ENCODE measurements at places on chromosomes 6 and 20.

DNA sequence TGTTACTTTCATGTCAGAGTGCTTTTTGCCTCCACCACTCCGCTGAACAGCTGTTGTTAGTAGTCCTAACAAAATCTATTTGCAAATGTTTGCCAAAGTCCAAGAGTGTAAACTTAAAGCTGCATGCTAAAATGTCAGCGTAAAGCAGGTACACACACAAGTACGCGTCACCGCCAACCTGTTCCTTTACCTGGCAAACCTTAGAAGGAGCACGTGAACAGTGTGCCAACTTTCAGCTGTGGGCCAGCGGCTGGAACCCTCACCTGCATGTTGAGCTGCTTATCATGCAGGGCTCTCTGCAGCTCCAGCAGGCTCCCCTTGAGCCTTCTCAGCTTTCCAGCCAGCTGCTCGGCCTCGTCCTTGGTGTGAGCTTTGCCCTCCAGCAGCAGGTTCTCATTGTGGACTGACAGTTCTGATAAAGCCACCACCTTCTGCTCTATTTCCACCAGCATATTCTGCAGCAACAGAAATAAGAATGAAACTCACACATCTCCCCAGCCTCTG is 359.3 kb downstream of the SYNE1 start:
- DNase-seq, result no peak

DNA sequence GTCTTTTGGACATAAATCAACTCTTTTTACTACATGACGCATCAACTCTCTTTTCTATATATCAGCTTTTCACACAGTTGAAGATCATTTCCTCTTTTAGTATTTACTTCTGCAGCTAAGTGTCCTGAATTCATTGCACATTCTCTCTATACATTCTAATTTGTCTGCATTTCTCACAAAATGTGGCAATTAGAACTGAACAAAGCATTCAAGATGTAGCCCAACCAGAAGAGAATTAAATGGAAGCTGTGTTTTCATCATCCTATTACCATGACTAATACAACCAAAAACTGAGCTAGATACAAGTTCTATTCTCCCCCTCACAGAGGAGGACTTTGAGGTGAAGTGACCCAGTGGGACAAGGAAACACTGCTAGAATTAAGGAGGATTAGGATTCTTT is 86.9 kb downstream of the PLCG1 start:
- no peak for DNase-seq

- no peak for DNase-seq
Measured at GRCh38 chr6:73418081-73418741, 23.6 kb downstream of the DDX43 start.

- no peak for DNase-seq
Measured at GRCh38 chr6:5174244-5174643, 86.5 kb downstream of the LYRM4 start.

DNA sequence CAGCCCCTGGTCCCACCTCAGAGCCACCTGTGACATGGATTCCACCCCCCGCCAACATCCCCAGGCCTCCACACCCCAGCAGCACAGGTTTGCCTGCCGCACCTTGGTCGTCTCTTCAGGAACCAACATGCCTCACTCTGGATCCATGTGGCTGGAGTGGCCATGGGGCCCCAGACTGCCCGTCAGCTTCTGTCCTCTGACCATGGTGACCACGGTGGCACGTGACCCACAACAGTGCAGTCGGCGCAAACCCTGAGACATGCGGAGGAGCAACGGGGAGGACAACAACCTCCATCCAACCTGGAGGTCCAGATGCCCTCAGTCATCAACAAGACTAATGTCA is 85.6 kb downstream of the ANKRD60 start:
- no peak for DNase-seq

DNA sequence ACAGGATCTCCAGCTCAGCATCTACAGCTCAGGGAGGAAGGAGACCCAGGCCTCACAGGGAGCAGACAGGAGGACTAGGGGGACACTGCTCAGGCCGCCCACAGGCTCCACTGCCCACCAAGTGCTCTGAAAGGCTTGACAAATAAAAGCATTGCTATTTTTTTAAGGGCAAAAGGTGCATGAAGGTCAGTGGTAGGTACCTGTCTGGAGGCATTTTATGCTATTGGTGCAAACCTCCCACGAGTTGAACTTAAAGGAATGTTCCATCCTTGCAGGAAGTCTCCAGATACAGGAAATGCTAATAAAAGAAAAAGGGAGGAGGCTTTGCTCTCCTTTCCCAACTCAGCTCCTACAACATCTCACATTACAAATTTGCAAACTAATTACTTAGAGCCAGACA is 228.1 kb downstream of the FOXC1 start:
- DNase-seq, result no peak

GRCh38 chr20:36827541-36828279 is 48.2 kb upstream of the TLDC2 start:
- no peak for DNase-seq

DNA sequence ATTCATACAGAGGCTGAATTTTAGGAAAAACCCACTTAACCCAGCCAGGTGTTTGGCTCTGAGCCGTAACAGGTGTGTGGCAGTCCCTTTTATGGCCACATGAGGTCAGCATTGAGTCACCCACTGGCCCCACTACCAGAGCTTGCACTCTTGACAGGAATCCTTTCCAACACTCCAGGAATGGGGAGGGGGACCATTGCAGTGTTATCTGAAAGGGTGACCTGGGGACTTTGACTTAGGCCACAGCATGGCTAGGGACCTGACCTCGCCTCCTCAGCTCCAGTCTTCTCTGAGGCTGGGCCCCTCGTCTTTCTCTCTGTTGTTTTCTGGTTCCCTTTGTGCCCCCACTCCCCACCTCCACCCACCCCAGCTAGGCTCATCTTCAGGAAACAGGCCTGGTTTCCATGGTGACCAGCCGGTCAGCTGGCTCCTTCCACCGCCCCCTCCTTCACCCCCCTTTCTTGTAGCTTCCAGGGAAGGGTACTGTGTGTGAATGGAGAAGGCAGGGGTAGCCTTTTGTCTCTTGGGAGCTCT is 2.1 kb upstream of the TMEM151B start:
- DNase-seq, result peak; percentile 64

GRCh38 chr6:73704260-73704659 is 8.3 kb downstream of the CD109 start:
- no peak for DNase-seq

DNA sequence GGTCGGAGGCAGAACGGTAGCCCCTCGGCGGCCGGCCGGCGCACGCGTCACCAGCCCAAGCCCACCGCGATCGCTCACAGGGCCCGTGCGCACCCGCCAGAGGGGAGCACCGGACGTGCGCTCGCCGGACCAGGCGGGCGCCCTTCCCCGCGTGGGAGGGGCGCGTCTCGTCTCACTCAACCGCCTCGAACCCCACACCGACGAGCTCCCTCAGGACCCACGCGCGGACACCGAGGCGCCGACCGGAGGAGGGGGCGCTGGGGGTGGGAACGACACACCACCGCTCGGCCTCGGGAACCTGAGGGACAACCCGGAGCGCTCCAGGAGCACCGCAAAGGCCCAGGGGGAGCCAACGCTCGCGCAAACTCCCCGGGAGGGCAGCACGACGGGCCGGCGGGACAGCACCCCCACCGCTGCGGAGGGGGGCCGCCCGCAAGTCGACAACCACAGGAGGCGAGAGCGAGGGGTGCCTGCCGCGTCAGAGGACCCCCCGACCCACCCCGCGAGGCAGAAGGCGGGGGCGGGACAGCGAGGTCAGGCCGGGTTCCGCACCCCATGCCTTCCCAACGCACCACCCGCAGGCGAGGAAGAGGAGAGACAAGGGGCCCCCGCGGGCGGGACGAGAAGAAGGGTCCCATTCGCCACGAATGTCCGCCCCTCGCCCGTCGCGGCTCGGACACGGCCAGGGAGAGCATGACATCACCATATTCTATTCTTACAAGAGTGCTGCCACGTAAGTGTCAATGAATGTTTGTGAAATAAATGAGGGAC is 512.7 kb upstream of the ZNF337 start:
- no peak for DNase-seq

DNA sequence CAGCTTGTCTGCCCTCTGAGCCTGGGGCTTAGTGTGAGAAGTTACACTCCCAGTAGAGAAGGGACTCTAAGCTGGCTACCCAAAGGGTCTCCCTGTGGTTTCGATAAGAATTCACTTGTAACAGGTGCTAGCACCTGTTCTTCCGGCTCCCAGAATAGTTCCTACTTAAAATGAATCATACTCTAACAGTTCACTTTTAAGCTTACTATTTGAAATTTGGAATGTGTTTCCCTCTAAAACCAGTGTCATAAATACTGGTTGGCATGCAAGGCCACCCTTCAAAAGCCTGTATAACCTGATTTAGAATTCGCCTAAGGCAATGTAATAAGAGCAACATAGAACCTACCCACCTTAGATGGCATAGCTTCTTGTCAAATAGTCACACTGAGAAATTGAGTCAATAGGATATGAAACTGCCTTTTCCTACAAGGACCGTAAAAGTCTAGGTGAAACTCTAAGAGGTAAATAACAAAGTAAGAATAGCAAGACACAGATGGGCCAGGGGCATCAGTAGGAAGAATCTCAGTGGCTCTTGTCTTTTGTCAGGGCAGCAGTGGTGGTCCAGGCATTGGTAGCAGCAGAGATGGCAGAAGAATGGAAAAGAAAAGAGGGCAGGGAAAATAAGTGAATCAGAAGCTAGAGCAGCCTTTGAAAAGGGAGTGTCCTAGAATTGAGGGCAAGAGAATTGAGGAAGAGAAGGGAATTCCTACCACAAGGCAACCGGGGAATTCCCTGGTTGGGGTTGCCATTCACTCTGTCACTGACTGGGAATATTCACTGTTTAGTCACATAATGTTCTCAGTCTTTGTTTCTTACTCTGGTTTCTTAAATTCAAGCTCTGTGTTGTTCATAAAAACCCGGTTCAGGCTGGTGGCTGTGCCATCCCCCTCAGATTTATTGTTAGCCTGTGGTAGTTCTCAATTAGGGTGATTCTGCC is 91.5 kb downstream of the HIVEP2 start:
- DNase-seq, result no peak

- DNase-seq, result no peak
Measured at GRCh38 chr6:110329348-110329713, 28.8 kb downstream of the METTL24 start.

- DNase-seq, result no peak
Measured at GRCh38 chr6:4510906-4511640, 265.1 kb upstream of the CDYL start.

DNA sequence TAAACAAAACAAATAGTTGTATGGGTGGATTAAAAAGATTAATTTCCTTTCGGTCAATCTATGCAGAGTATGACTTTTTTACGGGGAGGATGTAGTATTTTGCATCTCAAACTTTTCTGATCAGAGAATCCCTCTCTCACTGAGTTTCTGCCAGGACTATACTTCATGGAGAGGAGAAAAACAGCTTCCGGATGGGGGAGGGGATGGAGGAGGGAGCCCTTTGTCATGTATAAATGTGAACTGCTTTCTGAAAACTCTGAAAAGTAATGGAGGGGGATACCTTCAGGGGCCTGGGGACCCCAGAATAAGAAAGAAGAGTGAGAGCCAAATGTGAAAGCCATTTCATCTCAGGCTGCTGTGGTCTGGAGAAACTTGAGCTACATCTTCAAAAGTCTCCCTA is 173.1 kb upstream of the KCNK16 start:
- no peak for DNase-seq

DNA sequence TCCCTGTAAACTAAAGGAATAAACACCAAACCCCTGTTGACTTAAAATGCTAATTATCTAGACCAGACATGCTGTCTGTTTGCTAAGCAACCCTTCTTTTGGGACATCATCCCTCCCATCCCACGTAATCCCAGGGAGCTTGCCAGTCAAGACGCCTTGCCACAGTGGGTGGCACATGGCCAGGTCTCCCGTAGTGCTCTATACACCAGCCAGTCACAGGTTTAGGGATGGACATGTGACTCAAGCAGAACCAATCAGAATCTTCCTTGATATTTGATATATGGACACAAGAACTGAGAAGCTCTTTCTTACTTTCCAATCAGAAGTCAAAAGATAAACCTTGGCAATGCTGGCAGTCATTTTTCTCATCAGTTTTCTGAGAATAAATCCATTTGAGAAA is 60.0 kb downstream of the CNKSR3 start:
- DNase-seq, result no peak

DNA sequence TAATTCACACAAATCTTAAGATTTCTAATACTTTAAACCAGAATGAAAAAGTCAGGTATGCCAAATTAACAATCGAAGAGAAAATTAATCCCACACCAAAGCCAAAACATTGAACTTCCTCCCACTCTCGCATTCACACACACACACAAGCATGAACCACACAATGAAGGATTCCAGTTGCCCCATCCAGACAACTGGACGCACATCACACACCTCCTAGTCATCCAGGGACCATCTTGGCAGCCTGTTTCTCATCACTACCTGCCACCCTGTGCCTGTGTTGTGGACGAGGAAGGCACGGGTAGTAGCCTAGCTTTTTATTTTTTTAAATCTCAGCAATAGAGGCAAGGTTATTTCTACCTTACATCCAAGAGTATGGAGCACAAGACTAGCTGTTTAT is 15.2 kb downstream of the B4GALT5 start:
- DNase-seq, result no peak

DNA sequence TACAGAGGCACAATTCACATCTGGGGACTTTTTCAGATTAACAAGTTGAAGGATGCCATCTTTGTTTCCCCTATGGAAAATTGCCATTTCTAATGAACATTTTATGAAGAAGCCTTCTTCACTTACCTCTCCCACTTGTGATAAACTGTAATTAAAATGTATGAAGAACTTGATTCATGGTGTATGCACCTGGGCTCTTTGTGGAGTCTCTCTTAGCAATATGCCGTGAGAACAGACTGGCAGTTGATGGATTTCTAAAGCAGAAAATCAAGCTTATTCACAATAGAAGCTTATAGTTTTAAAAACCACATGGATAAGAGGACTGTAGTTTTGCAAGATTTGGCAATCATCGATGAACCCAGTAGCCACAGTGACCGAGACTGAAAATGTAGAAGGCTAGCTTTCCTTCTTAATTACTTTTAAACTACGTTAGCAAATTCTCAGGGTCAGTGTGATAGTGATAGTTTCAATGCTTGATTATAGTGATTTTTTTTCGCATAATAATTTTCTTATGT is 270.6 kb downstream of the PRL start:
- peak; percentile 80 for DNase-seq

DNA sequence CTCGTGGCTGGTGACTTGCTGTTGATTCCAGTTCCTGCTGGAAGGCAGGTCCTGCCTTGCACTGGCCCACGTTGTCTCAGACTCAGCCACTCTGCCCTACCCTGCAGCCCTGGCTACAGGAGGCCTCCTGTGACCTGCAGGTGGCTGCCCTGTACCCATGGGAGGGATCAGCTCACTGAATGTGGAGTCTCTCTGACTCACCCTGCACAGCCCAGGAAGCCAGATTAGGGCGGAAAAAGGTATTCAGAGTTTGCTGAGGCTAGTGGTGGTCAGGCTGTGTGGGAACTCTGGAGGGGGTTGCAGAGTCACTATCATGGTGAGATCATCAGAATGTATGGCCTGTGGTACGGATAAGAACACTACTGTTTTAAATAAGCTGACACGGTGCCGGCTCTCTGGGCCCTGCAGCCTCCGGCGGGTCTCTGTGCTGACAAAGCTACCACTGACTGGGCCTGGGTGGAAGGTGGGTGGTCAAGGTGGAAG is 24.7 kb upstream of the PYGB start:
- DNase-seq, result peak; percentile 90

DNA sequence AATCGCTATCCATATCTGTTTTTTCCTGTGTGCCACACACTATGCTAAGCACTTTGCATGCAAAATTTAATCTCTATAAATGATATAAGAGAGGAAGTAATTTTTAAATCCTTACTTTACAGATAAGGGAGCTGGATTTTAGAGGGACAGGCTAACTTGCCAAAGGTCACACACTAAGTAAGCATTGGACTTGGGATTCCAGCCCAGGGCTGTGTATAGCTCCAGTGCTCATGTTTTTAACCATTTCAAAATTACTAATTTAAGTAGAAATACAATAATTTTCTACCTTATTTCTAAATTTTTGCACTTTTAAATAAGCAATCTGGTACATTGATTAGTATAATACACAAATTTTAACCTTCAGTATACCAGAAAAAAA is 144.6 kb downstream of the UST start:
- DNase-seq, result no peak
